ENCODE measurements at places on chromosomes 11 and 22. TPM values are rescaled to one million over a fixed set of nuclear protein-coding genes. Genes with fewer than 3 reads are reported as not detected.

- no peak for DNase-seq
Observed at GRCh38 chr11:12167061-12168000, 56.9 kb downstream of the MICAL2 start.

DNA sequence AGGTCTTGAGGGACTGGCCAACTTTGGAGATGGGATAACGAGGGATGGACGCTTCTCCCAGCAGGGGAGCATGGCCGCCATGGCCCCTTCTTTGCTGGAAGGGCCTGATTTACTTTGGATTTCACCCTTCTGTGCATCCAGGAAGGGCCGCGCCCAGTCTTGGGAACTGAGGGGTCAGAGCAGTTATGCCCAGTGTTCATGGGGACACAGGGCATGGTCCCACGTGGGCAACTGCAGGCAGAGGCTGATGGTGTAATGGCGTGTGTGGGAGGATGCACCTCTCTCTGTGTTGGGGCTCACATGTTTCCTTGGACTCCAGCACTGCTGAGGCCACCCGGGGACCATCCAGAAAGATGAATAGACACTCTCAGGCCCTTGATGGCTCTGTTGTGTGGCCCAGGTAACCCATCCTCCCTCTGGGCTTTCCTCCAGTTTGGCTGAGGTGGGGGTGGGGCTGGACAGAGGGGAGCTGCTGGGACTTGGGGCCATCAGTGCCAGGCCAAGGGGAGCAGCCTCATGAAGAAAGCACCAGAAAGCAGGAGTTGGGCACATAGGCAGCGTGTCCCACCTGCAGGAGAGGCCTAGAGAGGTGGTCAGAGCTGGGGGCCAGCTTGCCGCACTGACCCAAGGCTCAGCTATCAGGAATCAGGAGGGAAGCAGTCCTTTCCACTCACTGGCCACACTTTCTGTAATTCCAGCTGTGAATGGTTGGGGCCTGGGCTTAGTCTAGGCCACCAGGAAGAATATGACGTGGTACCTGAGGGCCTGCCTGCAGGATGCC is 1033.9 kb downstream of the TBC1D22A start:
- DNase-seq: no peak

DNA sequence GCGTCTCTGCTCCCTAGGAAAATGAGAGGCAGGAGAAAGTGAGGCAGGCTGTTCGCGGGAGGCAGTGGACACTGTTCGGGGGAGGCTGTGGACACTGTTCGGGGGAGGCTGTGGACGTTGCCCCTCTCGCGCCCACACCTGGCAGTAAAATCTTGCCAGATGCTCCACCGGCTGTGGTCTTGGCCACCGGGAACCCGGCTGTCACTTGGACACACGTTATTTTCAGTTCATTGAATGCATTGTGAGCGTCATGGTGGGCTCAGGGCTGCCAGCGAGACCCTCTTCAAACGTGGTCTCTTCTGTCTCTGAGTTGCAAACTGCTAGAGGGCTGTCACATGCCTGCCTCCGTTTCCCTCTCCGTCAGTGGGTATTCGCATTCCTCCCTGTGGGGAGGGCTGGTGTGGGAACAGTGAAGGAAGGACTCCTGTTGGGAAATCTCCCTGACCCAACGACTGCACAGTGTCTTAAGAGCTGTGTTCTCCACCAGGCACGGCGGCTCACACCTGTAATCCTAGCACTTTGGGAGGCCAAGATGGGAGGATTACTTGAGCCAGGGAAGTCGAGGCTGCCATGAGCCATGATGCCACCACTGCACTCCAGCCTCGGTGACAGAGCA is 1.4 kb downstream of the PRR5 start:
- no peak for DNase-seq

DNA sequence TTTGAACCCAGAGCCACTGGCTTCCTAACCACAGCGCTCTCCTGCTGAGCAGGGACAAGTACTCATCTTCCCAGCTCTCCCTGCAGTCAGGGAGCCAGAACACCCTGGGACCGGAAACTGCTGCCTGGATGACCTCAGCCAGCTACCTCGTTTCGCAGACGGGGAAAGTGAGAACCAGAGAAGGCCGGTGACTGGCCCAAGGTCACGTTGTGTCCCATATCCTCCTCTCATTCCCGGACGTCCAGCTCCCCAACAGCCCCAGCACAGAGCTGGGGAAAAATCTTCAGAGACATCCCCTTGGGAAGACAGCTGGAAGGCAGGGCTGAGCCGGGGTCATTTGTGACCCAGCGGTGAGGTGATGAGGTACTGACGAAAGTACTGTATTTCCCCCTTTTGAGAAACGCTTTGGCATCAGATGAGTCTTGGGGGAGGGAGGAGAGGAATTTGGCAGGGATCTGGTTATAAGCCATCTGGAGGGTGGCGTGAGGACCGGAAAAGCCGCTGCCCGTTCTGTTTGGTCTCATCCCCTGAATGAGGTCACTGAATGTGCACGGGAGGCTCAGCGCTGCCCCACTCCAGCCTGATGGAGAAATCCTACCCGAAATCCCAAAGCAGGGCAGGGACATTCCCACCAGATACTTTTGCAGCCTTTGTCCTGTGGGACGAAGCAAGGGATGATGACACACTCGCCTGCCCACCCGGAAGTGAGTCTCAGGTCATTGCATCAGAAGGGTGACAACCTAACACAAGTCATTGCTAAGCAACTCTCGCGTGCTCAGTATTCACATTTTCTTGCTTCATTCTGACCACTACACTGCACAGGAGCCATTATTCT is 41.1 kb downstream of the LIF start:
- DNase-seq: no peak

OOSP3 gene
- total RNA-seq: not detected

GRCh38 chr11:80587906-80588305 is 1147.1 kb upstream of the TENM4 start:
- no peak for DNase-seq

DNA sequence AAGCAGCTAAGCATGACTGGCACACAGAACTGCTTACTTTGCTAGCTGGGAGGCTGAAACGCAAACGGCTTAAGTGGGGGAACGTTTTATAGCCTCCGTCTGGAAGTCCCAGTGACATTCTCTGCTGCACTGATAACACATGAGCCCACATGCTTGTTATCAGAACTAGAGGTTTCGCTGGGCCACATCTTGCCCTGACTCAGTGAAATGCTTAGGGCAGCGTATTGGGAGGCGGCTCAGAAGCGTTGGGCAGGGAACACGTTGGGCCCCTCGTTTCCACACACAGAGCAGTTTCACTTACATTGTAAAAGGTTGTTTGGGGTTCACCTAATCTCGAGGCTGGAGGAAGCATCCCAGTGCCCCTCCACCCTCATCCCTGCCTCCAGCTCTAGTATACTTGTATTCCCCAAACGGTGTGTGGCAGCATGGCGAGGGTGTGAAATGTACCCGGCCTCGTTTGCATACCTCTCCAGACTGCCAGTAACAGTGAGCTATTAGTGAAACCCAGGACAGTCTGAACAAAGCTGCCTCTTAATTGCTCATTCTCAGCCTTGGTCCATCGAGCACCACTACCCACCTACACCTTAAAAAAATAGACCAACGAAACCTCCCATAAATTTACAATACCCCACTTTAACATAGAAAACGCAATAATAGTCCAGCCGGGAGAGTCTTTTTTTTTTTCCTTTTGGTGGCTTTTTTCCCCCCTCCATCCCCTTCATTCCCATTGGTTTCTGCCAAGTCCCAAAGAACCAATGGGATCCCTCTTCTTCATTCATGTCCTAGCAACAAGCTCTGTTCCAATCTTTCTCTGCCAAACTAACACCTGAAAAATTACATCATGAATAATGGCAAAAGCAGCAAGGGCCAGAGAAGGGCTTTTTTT is 218.8 kb upstream of the SORL1-AS1 start:
- DNase-seq: no peak

DNA sequence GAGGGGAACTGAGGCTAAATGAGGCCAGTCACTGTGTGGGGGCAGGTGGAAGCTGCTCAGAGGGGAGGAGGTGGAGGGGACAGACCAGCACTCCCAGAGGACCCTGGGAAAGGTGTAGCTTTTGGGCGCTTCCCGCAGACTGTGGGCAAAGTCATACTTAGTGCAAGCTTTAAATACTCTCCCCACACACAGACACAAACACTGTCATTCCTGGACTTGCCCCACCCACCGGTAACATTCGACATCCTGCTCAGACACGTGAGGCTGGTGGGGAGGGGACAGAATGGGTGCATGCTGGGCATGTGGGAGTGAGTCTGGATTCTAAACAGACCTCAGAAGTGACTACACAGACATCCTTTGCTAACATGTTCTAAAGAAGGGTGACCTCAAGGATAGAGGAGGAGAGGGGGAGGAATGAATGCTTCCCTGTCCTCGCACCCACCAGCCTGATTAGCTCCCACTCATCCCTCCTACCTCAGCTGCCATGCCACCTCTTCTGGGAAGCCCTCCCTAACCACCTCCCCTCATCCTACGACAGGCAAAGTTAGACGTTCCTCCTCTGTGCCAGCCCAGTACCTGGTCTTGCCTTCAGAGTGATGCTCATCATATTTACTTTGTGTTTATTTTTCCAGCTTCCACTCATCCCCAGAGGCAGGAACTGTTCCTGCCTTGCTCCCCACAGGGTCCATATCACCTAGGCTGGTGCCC is 22.2 kb downstream of the TSKU start:
- DNase-seq: no peak

DNA sequence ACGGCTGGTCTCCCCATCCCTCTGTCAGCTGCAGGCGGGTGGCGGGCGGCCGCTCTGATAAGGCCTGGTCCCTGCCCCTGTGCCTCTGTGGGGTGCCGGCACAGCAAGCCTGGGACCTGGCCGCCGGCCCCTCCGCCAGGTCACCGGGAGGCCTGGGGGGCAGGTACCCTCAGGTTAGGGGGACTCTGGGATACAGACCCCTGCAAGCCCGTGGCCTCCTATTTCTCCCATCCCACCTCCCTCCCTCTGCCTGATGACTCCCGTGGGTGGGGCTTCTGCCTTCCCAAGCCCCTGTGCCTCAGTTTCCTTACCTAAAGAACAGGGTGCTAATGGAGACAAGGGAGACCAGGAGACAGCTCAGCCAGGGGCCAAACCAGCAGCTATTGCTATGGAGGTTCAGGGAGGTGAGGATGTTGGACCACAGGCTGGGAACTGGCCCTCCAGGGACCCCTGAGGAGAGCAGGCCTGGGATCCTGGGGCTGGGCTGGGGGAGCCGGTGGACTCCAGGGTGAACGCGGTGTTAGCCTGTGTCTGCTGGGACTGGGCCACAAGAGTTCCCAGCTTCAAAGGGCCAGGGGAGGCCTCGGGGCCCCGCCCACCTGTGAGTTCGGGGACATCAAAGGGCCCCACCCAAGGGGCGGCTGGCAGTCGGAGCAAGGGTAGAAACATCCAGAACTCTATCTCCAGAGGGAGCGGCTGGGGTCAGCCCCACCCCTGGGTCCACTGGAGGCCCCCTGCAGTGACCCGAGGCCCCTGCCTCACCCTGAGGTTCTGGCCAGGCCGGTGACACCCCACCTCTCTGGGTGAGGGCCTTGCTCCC is 32.0 kb upstream of the TH start:
- DNase-seq: no peak

All from H9 (cell line).